Lung (tissue), 17 donors: ENCODE measurements at places on chromosomes 4 and X. TPM values are rescaled to one million over a fixed set of nuclear protein-coding genes. Genes with fewer than 3 reads are reported as not detected.

DNA sequence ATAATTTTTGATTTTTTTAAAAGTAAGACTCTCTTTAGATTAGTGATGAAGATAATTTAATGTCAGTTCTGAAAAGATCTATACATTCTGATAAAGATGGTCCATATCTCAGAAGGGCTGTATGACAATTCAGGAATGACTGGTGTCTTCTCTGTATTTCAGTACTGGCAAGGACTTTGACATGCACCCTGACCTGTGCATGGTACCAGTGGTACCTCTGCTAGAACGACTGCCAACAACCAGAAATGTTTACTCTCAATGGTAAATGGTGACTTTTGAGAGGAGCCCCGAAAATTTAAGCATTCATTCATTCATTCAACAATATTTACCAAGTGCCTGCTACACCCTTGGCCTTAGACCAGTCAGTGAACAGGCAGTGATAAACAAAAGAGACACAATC, 4.8 kb downstream of the NR3C2 start:
- DNase-seq = no peak

GRCh38 chr4:1490654-1491327, 84.5 kb upstream of the NKX1-1 start:
- DNase-seq = no peak

- no peak for DNase-seq
Observed at GRCh38 chr4:142812091-142812490, 34.0 kb downstream of the INPP4B start.

DNA sequence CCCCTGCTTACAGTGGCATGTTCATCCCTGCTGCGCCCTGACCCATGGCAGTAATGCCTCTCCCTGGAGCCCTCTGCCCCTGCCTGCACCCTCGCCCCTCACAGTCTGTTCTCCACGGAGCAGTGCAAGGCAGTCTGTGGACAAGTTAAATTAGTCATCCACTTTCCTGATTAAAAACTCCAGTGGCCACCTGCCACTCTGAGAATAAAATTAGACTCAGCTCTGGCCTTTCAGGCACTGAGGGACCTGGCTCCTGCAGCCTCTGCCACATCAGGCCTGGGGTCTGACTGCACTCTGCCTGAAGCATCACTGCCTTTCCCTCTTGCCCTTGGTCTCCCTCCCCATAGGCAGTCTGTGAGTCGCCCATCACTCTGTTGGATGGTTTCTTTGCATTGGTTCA, 53.6 kb downstream of the GRK4 start:
- no peak for DNase-seq

- DNase-seq = no peak
Observed at GRCh38 chrX:78655642-78656041, 3.5 kb downstream of the RTL3 start.

The PLXNB3 gene
- 1.2 TPM for polyA plus RNA-seq

The NDP gene
- polyA plus RNA-seq = 3.7 TPM
